ENCODE measurements at places on chromosomes 5 and 9. TPM values are rescaled to one million over a fixed set of nuclear protein-coding genes. Genes with fewer than 3 reads are reported as not detected.

The PNPLA7 gene
- total RNA-seq: 4.3 TPM

The DPYSL3 gene
- total RNA-seq: 38.5 TPM

The ADAMTS19 gene
- 8.5 TPM for total RNA-seq

The TLX3 gene
- total RNA-seq: not detected

The LHX3 gene
- not detected for total RNA-seq

The FGD3 gene
- 12.0 TPM for total RNA-seq

The PRKACG gene
- total RNA-seq: not detected

The PCDHA11 gene
- total RNA-seq: 0.82 TPM

The LCN1 gene
- total RNA-seq: not detected

The FLT4 gene
- 39.1 TPM for total RNA-seq

The TGFBR1 gene
- 37.3 TPM for total RNA-seq

The STPG3 gene
- not detected for total RNA-seq

The CDX1 gene
- 0.18 TPM for total RNA-seq

The BNC2 gene
- total RNA-seq: 15.7 TPM
